ENCODE measurements at places on chromosomes 4 and X. TPM values are rescaled to one million over a fixed set of nuclear protein-coding genes. Genes with fewer than 3 reads are reported as not detected.

- no peak for DNase-seq
Observed at GRCh38 chr4:2069986-2070385, 10.9 kb downstream of the NAT8L start.

GRCh38 chr4:152516156-152516555, 19.7 kb downstream of the FBXW7 start:
- peak; percentile 18 for DNase-seq

DNA sequence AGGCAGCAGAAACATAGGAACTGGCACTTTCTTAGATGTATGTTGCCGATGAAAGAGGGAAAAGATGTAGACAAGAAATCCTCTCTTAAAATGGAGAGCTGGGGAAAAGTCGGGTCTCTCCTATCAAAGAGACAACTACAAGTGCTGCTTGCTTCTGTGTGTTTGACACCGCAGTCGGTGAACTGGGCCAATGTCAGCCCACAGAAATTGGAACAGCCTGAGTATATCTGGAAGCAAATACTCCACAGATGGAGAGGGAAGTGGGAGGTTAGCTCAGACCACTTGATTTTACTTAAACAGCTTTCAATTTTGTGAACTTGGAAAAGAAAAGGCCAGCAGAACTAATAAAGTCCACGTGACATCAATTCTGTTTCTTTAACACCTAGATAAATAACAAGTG, 230.9 kb upstream of the FAT1 start:
- no peak for DNase-seq

GRCh38 chrX:75151827-75152592, 4.1 kb downstream of the ABCB7 start:
- DNase-seq: no peak

- DNase-seq: no peak
Observed at GRCh38 chr4:60579335-60579734, 620.8 kb upstream of the ADGRL3 start.

TMEM144 gene
- 2.5 TPM for total RNA-seq

TCP11X2 gene
- not detected for total RNA-seq

STPG2 gene
- total RNA-seq: not detected

KLB gene
- total RNA-seq: not detected

PDGFC gene
- 54.7 TPM for total RNA-seq

GPR101 gene
- not detected for total RNA-seq
